ENCODE measurements at places on chromosomes 6 and 20.

DNA sequence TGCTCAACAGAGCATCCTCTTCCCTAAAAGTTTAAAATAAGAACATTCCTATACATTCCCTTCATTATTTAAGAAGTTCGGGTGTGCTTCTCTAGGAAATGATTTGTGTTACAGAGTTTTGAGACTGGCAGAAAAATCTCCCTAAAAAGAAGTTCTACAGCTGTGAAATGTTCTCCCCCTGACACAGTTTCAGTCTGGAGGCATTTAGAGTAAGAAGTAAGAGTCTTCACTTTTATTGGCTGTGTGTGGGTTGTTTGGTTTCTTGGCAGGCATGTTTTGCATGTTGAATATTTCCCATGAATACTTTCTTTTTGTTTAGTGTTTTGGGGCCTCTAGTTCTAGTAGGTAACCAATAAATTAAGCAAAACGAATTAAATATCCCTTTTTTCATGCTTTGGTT lies 195.9 kb downstream of the TENT5A start:
- DNase-seq = no peak

DNA sequence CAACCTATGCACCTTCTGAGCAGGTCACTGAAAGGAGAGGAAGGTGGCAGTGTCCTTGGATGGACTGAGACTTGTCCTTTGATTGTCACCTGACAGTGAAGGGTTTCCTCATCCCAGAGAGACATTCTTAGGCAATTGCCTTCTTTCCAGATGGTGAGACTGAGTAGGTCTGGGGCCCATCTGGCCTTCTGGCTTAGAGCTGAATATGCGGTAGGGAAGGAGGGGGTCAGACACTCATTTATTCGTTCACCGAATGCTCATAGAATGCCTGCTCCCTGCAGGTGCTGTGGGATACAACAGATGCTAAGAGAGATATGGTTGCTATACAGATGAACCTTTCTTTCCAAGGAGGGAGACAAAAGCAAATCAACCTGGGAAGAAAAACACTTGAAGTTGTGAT lies 76.8 kb downstream of the BMP6 start:
- DNase-seq = no peak

DNA sequence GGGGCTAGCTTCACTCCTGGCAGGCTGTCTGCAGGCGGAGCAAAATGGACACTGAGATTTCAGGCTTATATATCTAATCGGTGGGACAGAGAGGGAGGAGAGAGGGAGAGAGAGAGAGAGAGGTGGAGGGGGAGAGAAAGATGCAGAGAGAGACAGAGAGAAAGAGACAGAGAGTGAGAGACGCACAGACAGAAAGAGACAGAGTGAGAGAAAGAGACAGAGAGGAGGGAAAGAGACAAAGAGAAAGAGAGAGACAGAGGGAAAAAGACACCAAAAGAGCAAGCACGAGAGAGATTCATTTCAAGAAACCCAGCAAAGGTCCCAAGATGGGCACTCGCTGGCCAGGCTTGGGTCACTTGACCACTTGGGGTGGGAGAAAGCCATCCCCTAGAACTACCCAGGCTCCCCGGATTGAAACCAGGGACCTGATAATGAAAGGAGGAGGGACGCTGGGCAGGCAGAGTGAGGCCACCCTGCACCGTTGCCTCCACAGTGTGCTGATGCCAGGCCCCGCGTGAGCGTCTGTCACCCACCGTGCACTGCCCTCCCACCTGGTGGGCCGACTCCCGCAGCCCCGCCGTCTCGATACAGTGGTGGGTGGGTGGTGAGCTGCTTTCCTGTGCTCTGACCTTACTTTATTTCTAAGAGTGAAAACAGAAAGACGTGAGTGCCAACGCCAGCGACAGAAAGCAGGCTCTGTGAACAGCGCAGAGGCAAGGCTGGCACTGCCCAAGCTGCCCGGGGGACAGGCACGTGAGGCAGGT lies 67.9 kb upstream of the SLCO4A1 start:
- DNase-seq = no peak

- DNase-seq = no peak
Measured at GRCh38 chr20:7151676-7152470, 384.4 kb downstream of the BMP2 start.

Measured in AML-193 (cell line).